ENCODE measurements at places on chromosomes 2 and 18.

DNA sequence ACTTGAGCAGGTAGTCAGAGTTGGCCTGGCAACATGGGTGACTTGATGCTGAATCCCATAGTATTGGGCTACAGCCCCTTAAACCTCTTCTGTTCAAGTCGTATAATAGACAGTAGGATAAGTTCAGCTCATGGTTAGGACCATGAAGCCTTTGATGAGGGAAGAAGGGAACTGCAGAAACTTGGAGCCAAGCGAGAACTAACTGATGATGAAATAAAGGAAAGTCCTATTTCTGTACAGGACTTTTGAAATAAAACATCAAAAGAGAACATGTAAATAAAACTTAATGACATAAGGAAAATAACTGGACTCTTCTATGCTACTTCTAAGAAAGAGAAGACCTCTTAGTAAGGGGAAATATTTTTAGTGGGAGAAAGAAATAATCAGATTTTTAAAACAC, 51.2 kb upstream of the UGP2 start:
- DNase-seq, result no peak

GRCh38 chr2:20042531-20042930, 8.9 kb downstream of the LAPTM4A start:
- DNase-seq, result no peak

GRCh38 chr2:239558661-239559060, 157.8 kb upstream of the HDAC4 start:
- DNase-seq, result no peak

DNA sequence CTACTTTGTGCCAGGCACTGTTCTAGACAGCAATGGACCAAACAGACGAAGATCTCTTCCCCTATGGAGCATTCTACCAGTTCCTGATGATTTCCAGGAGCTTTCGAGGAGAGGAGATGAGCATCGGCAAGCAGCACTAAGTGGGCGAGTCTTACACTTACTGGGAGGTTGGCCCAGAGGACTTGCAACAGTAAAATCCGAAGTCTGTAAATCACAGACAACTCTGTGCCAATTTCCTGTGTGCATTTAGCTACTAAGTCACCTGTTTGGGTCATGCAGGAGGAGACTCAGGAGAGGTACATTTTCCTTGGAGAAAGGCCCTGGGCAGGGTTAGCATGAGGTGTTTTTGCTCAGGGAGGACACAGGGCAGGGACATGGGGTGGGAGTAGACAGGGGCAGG, 58.9 kb downstream of the TRPM8 start:
- DNase-seq, result no peak

GRCh38 chr2:209086761-209087160, 337.1 kb upstream of the MAP2 start:
- no peak for DNase-seq

DNA sequence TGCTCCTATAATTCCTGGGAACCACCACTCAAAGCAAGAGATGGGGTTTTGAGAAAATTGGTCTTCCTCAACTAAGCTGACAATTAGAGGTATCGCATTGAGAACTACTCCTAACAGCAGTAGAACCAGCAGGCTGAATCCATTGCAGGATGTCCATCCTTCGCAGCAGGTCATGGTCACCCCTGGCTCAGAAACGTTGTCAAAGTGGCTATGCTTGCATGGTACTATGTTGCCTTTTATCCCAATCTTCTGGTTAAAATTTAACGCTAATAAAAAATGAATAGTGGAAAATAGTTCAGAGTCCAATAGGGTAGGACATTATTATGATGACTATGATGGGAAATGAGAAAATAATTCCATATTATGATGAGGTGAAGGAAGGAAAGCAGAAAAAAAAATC, at the start of gene TM4SF20:
Gene TM4SF20 (minus strand): TSS at position 212 of the 400 bp plus-strand sequence. CDS start 38 bp downstream, at position 174.
- no peak for DNase-seq

GRCh38 chr2:96325041-96325883, at the start of gene ITPRIPL1:
ITPRIPL1 (plus strand) TSS chr2:96325317; CDS start chr2:96325840, 523 bp downstream.
- peak; percentile 36 for DNase-seq

DNA sequence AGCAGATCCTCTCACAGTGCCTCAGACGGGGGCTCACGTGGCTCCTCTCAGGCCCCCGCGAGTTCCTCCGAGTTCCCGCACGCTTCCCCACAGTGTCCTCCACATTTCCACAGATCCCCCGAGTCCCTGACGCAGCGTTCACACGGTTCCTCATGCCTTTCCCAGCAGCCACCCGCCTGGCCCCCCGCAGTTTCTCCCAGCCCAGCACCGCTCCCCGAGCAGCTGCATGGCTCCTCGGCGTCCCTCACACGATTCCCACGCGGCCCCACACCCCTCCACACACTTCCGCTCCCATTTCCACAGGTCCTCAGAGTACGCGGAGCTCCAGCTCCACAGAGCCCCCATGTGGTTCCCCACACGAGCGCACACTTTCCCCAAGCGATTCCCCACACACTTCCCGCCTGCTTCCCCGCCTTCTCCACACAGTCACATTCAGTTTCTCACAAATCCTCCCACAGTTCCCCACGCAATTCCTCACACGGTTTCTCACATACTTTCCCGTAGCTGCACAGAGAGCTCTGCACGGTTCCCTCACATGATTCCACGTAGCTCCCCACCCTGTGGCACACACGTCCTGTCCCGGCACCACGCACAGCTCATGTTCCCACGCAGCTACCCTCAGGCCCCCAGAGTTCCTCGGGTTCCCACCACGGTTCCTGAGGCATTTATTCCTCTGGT, 39.9 kb downstream of the KIF1A start:
- DNase-seq, result no peak

DNA sequence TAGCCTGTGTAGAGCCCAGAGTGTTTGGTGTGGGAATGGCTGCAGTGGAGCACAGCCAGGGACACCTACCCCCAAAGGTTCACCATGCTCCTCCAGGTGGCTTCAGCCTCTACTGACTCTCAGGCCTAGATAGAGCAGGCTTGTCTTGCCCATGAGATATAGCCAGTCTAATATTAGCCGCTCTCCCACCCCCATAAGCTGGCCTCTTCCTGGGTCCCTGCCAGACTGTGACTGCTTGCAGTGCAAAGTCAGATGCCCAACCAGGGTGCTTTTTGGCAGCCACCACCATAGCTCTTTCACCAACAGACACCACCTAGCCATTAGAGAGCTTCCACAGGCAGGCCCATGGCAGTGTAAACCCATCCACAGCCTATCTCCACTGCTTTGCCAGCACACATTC, 405.3 kb downstream of the MBD2 start:
- DNase-seq, result no peak

GRCh38 chr2:70362661-70363060, 60.8 kb upstream of the FAM136A start:
- DNase-seq, result no peak

- no peak for DNase-seq
Measured at GRCh38 chr2:120434492-120435308, 88.8 kb downstream of the INHBB start.

DNA sequence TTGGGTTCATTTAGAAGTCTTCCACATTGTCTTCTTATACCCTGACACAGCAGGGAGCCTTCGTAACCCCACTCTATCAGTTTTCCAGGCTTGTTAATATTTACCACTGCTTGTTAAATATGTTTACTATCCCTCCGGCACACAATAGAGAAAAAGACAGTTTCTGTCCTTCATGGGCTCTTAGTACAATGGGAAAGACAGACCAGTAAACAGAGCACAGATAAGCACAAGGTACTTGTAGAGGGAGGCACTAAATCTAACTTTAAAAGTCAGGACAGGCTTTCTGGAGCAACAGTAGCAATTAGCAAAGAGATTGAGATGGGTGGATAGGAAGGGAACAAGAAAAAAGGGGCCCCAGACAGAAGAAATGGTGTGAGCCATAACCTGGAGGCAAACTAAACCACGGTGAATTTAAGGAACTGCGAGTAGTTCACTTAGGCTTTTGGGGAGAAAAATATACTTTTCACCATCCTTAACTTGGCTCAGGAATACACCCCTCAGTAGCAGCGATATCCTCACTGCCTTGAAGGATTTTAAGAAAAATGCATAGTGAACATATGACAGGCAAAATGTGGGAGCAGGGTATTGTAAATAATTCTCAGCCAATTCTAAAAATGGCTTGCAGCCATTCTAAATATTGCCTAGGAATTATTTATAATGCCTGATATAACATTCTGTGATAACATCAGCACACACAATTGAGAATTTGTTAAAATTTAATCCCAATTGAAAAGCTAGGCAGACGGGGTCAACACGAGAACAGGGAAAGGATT, 383.7 kb downstream of the CDH2 start:
- DNase-seq, result no peak

GRCh38 chr2:74079522-74080341, 68.0 kb downstream of the BOLA3 start:
- peak; percentile 22 for DNase-seq

DNA sequence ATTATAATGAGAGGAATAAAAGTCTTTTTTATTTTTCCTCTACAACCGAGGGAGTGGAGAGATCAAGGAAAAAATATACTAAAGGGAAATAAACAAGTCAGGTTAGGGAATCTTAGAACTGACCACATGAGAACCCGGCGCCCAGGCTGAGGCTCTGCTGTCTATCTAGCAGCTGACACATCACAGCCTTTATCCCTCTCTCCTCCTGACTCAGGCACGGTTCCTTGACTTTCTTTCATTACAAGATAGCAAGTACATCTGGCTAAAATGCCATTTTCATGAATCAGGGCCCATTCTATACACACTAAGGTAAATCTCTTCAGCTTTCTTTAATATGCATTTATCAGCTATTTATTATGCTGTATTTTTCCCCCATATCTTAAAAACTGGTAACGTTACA, 296.0 kb downstream of the TMX3 start:
- DNase-seq, result no peak

GRCh38 chr2:128438586-128438985, 119.9 kb upstream of the HS6ST1 start:
- DNase-seq, result no peak

- DNase-seq, result no peak
Measured at GRCh38 chr2:47737-48136, 1.4 kb upstream of the FAM110C start.

- no peak for DNase-seq
Measured at GRCh38 chr2:98465456-98466226, 21.0 kb downstream of the INPP4A start.

- DNase-seq, result no peak
Measured at GRCh38 chr2:147603447-147603846, 241.4 kb upstream of the ACVR2A start.

GRCh38 chr2:191912764-191913163, 65.9 kb upstream of the CAVIN2 start:
- no peak for DNase-seq

GRCh38 chr2:105407946-105408743, 9.3 kb upstream of the FHL2 start:
- no peak for DNase-seq

GRCh38 chr18:5628512-5629255, 84.9 kb upstream of the EPB41L3 start:
- DNase-seq, result no peak

- no peak for DNase-seq
Measured at GRCh38 chr2:229622495-229623355, 91.6 kb downstream of the DNER start.

- no peak for DNase-seq
Measured at GRCh38 chr18:70363861-70364260, 75.0 kb downstream of the SOCS6 start.

GRCh38 chr18:59783138-59783537, 85.9 kb upstream of the CCBE1 start:
- peak; percentile 51 for DNase-seq

DNA sequence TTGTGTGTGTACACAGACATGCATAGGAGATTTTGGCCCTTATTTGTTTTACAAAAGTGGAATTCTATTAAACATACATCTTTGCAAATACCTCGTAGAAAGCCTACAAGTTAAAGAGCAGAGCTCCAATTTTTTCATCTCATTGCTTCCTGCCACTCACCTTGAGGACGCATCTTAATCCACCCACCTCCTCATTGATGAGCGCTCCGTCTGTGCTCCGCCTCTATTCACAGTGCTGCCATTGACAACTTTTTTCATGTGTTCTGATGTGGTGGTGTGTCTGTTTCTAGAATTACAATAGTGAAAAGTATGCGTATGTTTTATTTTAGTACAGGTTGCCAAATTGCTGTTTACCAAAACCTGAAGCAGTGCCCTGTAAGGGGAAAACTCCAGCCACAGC, 36.3 kb downstream of the NEURL3 start:
- DNase-seq, result no peak

DNA sequence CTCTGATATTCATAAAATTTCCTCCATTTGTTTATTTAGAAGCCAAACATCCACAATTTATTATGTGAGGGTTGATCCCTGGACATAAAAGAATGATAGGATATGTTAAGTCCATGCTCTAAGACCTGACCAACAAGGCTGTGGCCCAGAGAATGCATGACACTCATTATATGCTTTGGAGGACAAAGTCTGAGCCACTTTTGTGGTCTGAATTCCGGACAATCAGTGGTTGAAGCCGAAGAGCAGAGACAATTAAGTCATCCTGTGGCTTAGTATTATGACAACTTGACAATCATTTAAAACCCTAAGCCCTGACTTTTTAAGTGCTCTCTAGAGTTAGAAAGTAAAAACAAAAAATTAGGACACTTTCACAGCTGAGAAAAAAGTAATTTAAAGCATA, 483.3 kb downstream of the PLCL1 start:
- no peak for DNase-seq

DNA sequence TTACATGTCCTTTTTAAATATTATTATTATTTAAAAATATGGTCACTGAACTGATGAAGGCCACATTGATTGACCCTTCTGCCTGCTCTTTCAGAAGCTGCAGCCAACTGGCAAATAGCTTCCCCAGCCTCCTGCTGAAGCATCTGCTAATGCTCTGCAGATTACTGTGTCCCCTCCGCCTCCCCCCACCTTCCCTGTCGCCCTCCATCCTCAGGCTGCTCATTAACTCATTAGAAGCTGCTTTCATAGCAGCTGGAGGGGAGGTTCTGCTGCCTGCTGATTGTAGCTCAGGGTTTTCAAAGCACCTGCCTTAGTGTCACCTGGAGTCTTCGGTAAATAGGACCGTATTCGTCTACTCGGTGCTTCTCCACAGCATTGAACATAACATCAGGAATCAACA, 24.8 kb upstream of the LMAN1 start:
- DNase-seq, result no peak

GRCh38 chr2:28263690-28264089, 129.0 kb upstream of the FOSL2 start:
- DNase-seq, result no peak

GRCh38 chr2:110903548-110903947, 171.2 kb downstream of the ACOXL start:
- no peak for DNase-seq

DNA sequence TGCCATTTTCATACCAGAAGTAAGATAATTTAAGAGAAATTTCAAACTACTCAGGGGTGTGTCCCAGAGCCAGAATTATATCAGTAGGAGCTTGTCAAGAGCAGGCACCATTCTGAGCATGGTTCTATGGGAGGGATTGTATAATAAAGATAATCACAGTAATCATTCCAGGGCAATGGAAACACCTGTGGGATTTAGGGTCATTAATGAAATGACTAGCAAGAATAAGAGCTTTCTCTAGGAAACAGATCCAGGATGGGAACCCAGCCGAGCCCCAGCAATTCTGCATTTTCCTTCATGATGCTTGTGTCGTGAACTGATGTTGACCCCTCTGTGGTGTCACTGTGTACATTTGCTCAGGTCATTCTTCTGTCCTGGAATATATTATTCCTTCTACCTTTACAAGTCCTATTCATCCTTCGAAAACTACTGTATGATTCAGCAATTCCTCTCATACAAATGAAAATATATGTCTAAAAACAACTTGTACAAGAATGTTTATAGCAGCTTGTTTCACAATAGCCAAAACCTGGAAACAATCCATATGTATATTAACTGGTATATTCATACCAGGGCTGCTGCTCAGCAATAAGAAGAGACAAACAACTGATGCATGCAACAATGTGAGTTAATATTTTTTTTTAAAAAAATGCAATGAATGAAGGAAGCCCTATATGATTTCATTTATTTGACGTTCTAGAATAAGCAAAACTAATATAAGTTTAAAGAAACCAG, 687.8 kb upstream of the KLHL29 start:
- DNase-seq, result no peak
